ENCODE measurements at places on chromosomes 3 and 15.

DNA sequence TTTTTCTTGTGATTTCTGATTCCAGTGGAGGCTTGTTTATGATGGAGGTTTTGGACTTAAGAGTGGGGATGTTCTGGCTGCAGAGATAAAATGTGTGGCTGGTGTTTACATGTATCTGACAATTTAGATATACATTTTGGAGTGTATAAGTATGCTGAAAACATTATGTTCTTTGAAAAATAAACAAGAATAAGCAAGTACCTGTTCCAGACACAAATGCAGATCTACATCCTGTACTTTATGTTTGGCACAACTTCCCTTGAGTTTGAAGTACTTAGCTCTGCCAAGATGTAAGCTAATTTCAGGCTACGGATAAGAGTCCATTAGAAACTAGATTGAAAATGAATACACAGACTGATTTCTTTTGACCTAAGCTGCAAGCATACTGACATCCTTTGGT, 277.2 kb downstream of the CHST2 start:
- no peak for DNase-seq

- DNase-seq = no peak
Measured at GRCh38 chr3:71202848-71203533, 380.5 kb downstream of the FOXP1 start.

- peak; percentile 21 for DNase-seq
Measured at GRCh38 chr15:22949074-22949547, 31.1 kb downstream of the CYFIP1 start.

- DNase-seq = no peak
Measured at GRCh38 chr3:10319804-10320203, 1.1 kb downstream of the SEC13 start.

DNA sequence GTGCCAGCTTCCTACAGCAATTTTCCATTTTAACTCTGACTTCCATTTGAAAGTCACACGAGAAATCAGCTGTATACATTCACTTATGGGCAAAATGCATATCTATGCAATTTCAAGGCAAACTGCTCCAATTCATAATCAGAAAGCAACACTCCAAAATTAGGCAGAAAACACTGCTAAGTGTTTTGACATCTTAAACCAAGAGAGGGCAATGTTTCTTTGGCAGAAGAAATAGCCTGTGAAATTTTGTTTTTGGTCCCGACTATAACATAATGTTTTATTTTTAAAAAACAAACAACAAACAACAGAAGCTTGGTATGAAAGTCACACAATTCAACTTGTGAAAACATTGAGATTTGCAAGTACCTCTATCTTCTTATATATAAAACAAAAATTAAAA, 42.6 kb downstream of the GOLIM4 start:
- DNase-seq = no peak

DNA sequence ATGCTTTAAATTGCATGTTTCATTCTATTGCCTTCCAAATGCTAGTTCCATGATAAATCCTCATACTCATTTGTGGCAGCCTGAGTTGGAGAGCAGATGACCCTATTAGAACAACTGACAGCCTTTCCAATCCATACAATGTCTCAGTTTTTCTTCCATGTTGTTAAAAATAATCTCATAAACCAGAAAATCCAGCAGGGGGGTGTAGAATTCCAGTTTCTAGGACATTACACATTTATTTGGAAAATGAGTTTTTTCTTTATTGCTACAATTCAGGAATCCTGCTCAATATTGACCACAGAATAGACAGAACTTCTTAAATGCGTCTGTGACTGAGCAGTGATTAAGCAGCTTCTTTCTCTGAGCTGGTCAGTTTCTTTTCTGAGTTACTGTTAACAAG, 174.2 kb upstream of the ATP10A start:
- DNase-seq = no peak

- no peak for DNase-seq
Measured at GRCh38 chr15:61184431-61184830, 44.7 kb downstream of the RORA start.

- DNase-seq = peak; percentile 34
Measured at GRCh38 chr3:20104167-20104661, 64.0 kb downstream of the KAT2B start.

DNA sequence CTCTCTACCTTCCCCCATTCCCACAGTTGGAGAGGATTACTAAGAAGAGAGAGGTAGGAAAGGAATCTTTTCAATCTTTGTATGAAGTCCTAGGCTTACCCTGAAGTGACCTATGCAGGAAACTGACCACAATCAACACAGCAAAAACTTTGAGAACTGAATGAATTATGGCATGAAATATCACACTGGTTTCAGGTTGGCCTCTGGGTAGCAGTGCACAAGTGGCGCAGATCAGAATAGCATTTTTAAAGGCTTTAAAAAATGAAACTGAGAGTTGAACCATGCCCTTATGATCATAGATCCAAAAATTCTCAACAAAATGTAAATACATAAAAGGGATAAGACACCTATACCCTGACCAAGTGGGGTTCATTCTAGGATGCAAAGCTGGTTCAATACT, 198.9 kb downstream of the CPNE4 start:
- no peak for DNase-seq

DNA sequence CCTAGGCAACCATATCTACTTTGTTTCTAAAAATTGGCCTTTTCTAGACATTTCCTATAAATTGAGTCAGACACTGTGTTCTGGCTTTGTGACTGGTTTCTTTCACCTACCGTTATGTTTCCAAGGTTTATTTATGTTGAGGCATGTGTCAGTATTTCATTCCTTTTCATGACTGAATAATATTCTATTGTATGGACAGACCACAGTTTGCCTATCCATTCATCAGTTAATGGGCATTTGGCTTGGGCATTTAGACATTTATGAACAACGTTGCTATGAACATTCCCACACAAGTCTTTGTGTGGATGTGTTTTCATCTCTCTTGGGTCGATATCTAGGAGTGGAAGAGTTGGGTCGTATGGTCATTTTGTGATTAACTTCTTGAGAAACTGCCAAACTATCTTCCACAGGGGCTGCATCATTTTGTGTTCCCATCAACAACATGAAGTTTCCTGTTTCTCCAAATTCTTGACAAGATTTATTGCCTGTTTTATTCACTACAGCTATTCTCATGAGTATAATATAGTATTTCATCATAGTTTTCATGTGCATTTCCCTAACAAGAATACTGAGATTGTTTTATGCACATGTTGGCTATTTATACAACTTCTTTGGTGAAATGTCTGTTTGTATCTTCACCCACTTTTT, 3.5 kb upstream of the EFCC1 start:
- DNase-seq = no peak

GRCh38 chr3:146283781-146284445, 33.0 kb upstream of the PLSCR4 start:
- no peak for DNase-seq

DNA sequence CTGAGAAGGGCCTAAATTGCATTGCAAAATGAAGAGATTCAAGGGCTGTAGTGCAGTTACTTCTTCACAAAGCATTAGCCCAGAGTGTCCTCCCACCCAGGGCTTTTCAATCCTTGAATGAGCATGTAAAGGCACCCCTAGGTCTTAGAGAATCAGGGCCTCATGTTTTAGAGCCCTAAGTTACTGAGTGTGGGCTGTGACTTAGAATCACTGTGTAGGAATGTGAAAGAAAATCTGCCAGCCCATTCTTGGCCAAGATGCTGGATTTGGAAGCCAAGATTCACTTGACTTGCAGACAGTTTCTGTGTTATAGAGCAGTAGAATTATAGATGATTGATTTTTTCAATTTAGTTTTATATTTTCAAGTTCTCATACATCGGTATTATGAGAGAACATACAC, 153.2 kb downstream of the MYRIP start:
- no peak for DNase-seq

DNA sequence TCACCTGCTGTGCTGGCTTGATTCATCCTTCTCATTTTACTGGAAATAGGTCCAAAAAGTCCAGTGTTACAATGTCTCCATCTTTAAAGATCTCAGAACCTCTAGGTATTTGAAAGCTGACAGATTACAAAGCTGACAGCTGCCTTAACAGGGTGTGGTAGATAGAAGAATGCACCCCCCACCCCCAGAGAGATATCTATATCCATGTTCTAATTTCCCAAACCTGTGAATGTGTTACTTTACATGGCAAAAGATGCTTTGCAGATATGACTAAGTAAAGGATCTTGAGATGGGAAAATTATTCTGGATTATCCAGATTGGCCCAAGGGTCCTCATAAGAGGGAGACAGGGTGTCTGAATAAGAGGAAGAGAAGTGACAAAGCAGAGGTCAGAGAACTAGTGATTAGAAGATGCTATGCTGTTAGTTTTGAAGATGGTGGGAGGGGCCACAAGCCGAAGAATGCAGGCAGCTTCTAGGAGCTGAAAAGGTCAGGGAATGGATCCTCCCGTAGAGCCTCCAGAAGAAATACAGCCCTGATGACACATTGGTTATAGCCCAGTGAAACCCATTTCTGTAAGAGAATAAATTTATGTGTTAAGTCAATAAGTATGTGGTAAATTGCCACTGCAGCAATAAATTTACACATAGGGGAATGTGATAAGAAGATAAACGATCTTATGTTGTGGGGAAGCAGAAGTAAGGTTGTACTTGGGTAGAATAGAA, 21.5 kb upstream of the FSTL1 start:
- DNase-seq = no peak

DNA sequence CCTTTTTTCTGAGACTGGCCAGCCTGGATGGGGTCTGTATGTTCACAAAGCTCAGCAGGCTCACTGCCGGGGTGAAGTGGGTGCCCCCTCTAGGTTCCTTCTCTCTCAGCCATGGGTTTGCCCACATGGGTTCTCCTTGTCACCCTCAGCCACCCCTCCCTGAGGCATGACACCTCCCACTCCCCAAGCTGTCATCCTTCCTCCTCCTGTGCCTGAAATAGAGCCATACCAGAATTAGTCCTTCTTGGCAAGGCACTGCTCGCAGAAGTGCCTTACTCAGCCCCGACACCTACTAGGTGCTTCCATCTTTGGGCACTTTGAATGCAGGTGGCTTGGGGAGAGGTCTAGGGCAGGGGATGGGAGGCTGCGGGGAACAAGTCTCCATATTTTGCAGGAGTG, 62.9 kb upstream of the SEC13 start:
- DNase-seq = no peak

DNA sequence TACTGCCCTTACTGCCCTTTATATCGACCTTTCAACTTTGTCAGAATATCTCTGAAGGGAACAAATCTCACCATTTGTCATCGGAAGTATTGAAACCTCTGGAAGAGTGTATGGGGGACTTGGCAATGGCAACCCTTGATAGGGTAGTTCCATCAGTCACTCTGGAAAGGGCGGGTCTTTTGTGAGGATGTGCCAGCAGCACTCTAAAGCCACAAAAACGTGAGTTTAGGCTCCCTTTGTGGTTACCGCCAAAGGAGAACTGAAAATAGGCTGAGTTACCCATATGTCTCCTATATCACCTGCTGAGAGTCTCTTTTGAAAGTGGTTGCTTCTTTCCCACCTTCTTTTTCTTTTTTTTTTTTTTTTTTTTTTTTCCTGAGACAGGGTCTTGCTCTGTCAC, 296.8 kb upstream of the CHRM5 start:
- no peak for DNase-seq

Data from activated T-cell treated with anti-CD3 and anti-CD28 coated beads, Interleukin-2, amount 50 U/mL, for 72 hours (primary cell).